ENCODE measurements at places on chromosomes 2 and 18.

DNA sequence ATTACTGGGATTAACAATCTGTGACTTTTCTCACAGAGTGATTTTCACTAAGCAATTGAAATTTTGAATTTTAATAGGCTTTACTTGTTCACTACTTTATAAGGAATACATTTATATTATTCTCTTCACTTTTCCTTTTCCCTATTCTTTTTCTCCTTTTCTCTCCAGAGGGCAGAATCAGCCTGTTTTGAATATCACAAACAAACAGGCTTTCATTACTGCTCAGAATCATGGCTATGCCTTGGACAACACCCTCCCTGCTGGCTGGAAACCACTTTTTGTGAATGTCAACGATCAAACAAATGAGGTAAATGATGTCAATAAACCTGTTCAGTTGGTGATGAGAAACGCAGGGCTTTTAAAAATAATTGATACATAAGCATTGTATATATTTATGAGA, 35.3 kb downstream of the CPS1 start:
- DNase-seq: no peak

DNA sequence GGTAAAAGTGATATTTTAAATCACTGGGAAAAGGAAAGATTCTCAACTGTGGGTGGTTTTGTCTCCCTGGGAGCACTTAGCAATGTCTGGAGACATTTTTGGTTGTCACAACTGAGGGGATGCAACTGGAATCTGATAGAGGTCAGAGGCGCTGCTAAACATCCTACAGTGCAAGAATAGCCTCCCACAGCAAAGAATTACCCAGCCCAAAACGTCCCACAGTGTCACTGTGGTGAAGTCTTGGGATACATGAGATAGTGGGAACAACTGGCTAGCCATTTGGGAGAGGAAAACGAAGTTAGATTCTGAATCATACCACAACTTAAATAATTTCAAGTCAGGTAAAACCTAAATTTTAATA, 36.4 kb upstream of the NT5DC4 start:
- no peak for DNase-seq

- DNase-seq: no peak
Observed at GRCh38 chr2:3214806-3215404, 162.7 kb downstream of the EIPR1 start.

GRCh38 chr2:28343184-28343942, 49.3 kb upstream of the FOSL2 start:
- no peak for DNase-seq

- no peak for DNase-seq
Observed at GRCh38 chr2:8496079-8496478, 185.8 kb upstream of the ID2 start.

DNA sequence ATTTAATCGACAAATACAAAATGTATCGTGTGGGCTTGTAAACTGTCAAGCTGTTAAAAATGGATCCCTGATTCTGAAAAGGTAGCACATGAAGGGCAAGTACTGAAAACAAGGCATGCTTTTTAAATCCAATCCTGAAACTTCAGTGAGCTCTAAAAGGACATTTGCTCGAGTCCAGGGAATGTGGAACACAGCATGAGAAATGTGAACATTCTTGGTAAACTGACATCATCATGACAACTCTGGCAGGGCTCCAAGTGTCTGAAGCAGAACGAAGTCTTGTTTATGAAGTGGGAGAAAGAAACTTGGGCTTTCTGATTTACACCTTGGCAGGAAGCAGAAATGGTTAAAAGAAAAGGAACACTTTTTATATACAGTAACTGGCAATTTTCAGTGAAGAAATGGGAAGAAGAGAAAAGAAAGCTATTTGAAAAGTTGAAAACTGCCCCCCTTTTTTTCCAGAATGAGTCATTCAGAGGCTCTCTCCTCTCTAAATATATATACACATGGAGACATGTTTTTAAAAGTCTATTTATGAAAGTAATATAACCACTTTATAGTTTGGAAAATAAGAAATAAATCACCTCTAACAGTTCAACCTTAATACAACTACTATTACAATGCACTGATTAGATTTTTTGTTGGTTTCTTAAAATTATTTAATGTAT, 120.8 kb downstream of the GAREM1 start:
- no peak for DNase-seq
